Liver (tissue), 10 donors: ENCODE measurements at places on chromosomes 11 and 22. TPM values are rescaled to one million over a fixed set of nuclear protein-coding genes. Genes with fewer than 3 reads are reported as not detected.

DNA sequence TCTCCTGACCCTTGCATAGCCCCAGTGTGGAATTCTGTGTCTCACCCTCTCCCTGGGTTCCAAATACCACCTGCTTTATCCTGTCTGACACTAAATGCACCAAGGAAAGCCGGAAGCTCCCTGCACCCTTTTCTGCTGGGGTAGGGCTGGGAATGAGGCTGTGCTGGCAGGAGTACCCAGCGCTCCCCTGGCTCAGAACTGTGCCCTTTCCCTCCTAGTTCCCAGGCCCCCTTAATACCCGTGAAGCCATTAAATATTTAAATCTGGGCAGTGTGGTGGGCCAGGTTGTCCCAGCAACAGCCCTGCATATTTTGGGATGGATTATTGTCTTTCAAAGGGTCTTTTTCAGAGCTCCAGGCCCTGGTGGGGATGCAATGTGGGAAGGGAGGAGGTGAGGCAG lies 63.0 kb downstream of the TP53I11 start:
- DNase-seq: no peak

MMP26 gene
- total RNA-seq: not detected

- DNase-seq: no peak
These were observed 16.2 kb upstream of the MUC5B start for GRCh38 chr11:1206391-1207271.

GRCh38 chr11:75275581-75275980 lies 35.0 kb downstream of the TPBGL start:
- no peak for DNase-seq

BATF2 gene
- total RNA-seq: 0.51 TPM

NCR3LG1 gene
- total RNA-seq: 0.75 TPM

- peak; percentile 77 for DNase-seq
These were observed 51.8 kb downstream of the OTOG start for GRCh38 chr11:17598700-17599459.

TMEM218 gene
- 11.1 TPM for total RNA-seq

- DNase-seq: no peak
These were observed 25.1 kb upstream of the LDLRAD3 start for GRCh38 chr11:35918716-35919115.

DNA sequence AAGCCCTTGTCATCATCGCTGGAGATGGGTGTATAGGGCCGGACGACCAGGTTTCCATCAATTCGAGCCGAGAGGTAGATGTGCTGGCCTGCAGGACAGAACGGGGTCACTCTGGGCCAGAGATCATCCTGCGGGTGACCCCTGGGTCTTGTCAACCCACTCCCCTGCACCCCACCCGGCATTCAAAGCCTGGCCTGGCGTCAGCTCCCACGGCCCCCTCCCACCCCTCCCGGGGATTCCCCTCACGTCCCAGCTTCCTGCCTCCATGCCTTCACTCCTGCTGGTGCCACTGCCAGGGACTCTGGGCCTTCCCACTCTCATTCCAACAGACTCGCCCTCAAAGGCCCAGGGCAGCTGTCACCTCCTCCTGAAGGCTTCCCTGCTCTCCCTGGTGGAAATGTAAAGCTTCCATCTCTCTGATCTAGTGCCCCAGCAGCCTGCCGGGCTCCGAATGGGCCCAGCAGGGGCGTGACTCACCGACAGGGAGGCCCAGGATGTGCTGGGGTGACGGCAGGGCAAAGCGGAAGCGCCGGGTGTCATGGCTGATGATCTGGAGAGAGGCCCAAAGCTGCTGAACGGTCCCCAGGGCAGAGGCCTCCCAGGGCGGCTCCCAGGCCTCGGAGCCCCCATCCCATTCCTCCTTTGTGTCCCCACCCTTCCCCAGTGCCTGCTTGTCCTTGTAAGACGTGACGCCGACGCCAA lies 9.3 kb downstream of the ATP5MGL start:
- no peak for DNase-seq
